ENCODE measurements at places on chromosomes 3 and 15.

GRCh38 chr3:132160198-132160597 lies 125.4 kb upstream of the CPNE4 start:
- DNase-seq: no peak

- DNase-seq: no peak
Measured at GRCh38 chr15:47975427-47975826, 145.4 kb upstream of the SLC24A5 start.

DNA sequence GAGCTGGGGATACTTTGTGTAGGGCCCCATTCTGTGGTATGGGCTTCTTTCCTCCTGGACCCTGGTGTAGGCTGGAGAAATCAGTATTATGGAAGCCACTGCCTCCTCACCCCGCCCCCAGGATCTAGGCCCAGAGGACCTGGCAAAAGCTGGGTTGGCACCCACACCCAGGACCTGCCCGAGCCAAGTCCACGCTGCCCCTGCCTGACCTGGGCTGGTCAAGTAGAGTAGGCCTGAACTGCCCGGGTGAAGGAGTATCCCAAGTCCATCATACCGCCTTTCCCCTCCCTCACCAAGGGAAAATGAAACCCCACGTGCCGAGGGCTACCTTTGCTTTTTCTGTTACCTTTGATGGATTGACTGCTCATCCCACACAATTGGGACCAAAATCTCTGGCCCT lies 37.7 kb upstream of the TRAK1 start:
- no peak for DNase-seq

GRCh38 chr3:172321035-172321434 lies 127.2 kb downstream of the GHSR start:
- DNase-seq: no peak

- DNase-seq: no peak
Measured at GRCh38 chr3:151460228-151460627, 633 bp downstream of the IGSF10 start.

DNA sequence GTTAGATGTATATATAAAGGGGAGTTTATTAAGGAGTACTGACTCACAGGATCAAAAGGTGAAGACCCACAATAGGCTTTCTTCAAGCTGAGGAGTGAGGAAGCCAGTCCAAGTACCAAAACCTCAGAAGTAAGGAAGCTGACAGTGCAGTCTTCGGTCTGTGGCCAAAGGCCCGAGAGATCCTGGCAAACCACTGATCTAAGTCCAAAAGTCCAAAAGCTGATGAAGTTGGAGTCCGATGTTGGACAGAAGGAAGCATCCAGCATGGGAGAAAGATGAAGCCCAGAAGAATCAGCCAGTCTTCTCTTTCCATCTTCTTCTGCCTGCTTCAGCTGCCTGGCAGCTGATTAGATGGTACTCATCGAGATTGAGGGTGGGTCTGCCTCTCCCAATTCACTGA lies 107.5 kb downstream of the BCHE start:
- no peak for DNase-seq

- no peak for DNase-seq
Measured at GRCh38 chr3:159030886-159031679, 229.2 kb downstream of the MFSD1 start.

DNA sequence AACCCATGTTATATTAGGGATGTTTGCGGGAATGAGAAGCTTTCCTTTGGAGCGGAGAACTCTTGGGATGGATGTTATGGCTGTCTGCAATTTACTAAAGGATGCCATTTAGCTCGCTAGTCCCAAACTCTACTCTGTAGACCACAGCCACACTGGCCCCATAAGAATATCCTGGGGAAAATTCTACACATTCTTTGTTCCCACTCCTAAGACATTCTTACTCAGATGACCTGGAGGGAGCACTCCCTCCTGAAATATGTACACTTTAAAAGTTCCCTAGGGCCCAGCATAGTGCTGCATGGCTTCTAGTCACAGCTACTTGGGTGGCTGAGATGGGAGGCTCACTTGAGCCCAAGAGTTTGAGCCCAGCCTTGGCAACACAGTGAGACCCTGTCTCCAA lies 288.7 kb upstream of the RORA start:
- no peak for DNase-seq

DNA sequence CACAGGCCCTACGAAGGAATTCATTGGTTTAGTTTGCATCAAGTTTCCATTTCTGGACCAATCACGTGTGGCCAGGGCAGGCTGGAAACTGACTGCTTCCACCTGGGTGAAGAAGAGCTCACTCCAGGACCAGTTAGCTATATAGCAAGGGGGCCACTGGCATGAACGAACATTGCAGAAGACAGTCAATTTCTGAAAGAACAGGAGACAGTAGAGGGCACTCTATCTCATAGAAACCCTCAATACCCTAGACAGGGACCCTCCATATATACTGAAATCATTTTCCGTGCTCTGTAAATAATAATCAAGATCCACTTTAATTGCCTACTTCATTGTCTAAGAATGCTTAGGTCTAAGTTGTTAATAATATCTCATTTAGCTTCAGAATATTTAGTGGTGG lies 215.6 kb downstream of the CADPS start:
- no peak for DNase-seq

DNA sequence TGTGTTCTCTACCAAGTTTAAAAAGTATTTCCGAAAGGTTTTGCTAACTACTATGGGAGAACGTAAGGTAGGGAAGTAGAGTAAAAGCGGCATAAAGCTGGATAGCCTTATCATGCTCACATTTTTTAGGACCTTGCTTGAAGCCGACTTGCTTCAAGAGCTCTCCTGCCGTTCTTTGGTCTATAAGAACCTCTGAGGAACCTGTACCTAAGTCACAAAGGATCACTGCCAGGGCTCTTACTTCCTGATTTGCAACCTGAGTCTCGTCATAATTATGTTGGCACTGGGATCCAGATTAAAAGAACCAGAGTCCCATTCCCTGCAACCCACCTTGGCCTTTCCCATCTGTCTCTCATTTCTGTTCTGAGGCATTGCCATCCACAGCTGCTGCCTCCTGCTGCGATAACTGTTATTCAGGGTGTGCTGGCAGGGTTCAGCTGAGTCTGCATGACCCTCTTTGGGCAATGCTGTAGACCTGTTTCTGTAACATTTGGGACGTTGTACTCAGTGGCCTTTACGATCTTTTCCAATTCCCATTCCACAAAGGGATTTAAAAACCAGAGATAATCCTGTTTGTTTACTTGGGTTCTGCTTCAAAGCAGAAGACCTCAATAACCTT lies 131.0 kb upstream of the UMPS start:
- peak; percentile 67 for DNase-seq

DNA sequence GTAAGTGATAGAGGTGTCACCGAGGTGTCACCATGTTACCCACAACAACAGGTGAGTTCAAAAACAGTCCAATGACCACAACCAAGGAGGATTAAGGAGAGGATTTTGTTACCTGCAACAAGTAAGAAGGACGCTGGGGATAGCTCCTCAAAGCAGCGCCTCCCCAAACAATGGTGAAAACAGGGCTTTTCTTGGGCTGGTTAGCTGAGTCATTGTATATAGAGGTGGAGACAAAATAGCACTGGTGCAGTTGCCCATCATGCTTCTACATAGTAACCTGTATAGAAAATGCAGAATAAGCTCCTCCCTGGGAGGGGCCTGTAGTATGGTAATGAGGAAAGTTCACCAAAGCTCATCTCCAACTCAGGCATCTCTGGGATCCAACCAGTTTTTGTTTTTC lies 116.9 kb upstream of the EIF1B start:
- DNase-seq: no peak

- no peak for DNase-seq
Measured at GRCh38 chr3:194282436-194283122, 68.5 kb downstream of the CPN2 start.

DNA sequence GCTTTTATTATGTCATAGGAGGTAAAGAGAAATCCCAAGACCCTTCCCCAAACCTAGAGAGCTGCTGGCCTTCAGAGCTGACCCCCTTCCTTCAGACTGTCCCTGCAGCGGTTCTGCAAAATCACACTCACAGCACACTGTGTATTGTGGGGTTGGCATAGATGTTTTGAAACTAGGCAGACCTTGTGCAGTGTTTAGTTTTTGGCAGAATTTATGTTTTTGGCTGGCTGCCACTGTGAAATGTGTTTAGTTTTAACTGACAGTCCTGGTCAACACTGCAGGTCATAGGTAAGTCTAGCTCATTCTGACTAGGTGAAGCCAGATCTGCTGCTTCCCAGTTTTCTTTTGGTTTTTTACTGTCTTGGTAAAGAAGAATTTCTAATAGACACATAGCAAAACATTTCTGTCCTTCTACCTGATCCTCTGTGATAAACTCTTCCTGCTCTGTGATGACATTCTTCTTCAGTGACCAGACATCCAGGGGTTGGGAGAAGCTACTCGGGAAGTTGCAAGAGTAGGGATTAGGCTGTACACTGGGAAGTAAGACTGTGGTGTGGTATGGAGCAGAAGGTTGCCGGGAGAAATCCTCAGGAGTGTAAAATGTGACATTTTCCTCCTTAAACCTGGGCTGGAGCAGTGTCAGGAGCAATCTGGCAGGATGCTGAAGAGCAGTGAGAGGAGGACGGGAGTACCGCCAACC lies 209.6 kb upstream of the MCTP2 start:
- no peak for DNase-seq

GRCh38 chr3:107438671-107439070 lies 61.4 kb downstream of the CCDC54 start:
- no peak for DNase-seq

GRCh38 chr3:141875893-141876380 lies 506 bp upstream of the ATP1B3 start:
- DNase-seq: peak; percentile 69

GRCh38 chr3:69014022-69014580 lies 617 bp upstream of the EOGT start:
- no peak for DNase-seq

- DNase-seq: no peak
Measured at GRCh38 chr15:29018120-29018805, 132.5 kb downstream of the APBA2 start.

DNA sequence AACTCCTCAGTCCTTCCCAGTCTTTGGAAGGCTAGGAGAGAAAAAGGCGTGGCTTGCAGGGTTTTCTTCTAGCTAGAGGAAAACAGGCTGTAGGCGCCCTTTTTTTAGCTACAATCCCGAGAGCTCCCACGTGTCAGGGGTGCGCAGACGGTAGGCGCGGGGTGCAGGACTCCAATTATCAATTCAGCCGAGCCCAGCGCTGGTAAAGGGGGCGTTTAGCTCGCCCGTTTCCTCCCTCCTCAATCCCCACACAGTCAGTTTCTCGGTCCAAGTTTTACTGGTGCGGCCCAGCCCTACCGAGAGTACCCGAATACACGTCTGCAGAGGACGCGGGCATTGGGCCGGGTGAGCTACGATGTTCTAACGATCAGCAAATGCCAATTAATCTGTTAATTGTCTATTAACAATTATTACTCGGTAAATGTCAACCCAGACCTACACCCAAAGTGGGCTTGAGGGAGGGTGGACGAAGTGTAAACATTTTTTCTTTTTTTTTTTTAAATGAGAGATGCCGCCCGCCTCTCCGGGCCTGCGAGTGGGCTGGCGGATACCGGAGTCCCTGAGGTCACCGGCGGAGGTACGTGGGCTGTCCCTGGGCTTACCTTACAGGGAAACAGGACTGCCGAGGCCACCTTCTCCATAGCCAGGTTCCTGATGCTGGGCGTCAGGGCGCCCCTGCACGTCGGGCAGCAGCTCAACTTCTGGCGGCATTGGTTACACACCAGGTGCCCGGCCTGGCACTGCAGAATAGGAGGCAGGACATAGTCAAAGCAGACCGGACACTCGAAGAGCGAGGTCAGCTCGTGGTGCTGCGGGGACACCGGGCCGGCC lies 923 bp downstream of the SIAH2 start:
- peak; percentile 59 for DNase-seq

DNA sequence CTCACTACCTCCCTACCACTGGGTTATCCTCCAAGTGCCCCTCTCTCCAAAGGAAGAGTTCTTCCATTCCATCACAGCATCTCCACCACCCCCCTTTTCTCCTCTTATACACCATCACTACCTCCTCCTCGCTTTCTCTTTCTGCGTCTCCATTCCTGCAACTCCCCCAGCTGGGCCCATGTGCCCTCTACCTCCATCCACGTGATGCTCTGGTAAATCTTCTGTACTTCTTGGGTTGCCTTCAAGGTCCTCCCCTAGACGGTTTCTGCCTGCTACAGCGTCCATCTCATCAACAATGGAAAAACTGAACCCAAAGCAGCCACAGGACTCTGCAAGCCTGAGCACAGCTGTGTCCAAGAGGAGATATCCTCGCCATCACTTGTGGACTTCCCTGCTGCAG lies 129.5 kb upstream of the SLCO3A1 start:
- no peak for DNase-seq

DNA sequence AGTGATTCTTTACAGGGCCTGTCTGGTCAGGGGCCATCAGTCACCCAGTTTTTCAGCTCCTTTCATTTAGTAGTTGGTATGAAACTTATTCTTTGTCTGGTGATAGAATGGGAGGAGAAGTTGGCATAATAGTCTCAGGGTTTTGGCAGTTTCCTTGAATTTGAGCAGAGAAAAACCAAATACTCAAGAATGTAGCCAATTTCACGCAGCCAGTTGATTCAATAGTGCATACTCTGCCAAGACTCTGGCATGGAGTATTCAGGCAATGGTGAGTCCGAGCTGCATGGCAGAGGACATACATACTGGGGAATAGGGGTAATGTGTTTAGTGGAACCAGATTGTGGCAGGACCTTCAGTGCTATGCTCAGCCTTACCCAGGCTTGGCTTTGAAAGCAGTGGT lies 118.3 kb downstream of the GALK2 start:
- DNase-seq: no peak

DNA sequence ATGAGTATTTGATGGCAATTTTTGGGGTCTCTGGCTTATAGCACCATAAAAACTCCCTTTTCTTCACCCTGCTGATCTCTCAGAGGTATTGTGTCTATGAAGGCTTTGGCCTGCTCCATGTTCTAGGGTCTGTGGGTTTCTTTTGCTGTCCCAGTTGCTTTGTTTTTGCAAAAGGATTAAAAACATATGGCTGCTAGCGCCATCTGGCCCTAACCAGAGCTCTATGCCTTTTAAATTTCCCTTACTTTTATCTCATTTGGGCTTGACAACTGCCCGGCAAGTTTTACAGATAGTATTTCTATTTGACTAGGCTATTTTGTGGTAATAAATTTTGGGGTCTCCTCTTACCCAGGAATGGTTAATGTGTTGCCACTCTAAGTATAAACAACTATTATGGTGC lies 6.4 kb upstream of the GHRL start:
- no peak for DNase-seq

- DNase-seq: no peak
Measured at GRCh38 chr3:49076646-49077045, 17.2 kb downstream of the QRICH1 start.

DNA sequence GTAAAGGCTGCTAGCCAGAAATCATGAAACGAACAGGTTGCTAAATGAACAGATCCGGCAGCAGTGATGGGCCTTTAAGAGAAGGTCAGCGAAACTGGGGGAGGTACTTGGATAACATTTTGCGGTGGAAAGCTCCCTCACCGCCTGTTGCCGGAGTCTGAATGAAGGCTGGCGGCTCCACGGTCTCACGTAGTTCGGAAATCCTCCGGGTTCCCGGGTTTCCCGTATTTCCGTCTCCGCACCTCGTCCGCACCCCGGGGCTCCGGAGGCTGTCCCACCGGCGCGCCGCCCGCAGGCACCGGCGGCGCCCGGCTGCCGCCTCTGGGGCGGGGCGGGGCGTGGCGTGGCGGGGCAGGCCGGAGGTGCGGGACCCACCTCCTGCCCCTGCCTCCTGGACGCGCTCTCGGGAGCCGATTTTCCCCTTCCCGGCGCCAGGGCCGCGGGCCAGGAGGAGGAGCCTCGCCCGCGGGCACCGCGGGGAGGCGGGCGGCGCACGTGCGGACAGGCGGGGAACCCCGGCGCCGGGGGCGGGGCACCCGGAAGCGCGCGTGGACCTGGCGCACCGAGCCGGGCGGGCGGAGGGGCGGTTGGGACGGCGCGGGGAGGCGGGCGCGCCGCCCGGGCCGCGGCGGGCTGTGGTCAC lies at the start of gene ZDHHC23:
Gene ZDHHC23 (plus strand): TSS at position 642 of the 643 bp plus-strand sequence. CDS start 790 bp downstream, outside the sequence.
- peak; percentile 75 for DNase-seq

Data from NCI-H2171 (cell line).